ENCODE measurements at places on chromosomes 4 and X. TPM values are rescaled to one million over a fixed set of nuclear protein-coding genes. Genes with fewer than 3 reads are reported as not detected.

GRCh38 chrX:12978205-12979025, 3.5 kb downstream of the TMSB4X start:
- DNase-seq: no peak

F11 gene
- polyA plus RNA-seq: 2.8 TPM

DUSP9 gene
- polyA plus RNA-seq: 74.3 TPM

- no peak for DNase-seq
These were observed 13.6 kb downstream of the C4orf36 start for GRCh38 chr4:86878640-86879039.

DNA sequence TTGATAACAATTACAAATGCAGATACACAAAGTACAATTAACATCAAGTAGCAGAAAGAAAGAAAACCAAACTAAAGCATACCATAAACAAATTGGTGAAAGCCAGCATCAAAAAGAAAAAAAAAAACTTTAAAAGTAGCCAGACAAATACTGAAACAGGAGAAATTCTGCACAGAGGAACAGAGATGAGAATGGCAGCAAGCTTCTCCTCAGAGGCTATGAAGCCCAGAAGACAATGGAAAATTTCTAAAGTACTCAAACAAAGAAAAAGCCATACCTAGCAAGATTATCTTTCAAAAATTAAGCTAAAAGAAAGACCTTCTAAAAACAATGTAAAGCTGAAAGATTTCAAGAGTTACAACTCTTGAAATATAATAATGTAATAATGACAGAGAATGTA, 471.3 kb downstream of the SPOCK3 start:
- no peak for DNase-seq

GRCh38 chr4:185998791-185999190, 70.2 kb upstream of the TLR3 start:
- DNase-seq: no peak

CDK16 gene
- 119 TPM for polyA plus RNA-seq

- no peak for DNase-seq
These were observed 20.6 kb downstream of the ATP10D start for GRCh38 chr4:47505666-47506065.

- DNase-seq: no peak
These were observed 99.6 kb upstream of the TMEM150C start for GRCh38 chr4:82661181-82661992.

PCDH7 gene
- 22.2 TPM for polyA plus RNA-seq

DNA sequence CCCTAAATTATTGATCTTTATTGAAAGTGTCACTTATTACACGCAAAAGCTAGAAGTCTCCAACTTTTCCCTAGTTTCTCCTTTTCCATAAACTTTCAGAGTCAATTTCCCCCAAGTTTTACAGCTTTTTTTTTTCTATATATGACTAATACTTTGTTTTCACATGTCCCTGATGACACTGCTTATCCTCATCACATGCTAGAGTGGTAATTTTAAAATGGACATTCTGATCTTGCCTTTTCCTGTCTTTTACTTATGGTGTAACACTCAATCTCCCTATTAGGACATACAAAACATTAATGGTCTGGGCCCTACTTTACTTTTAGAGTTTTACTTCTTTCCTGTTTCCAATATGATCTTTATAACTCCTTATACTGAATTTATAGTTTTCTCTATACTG, 112.6 kb downstream of the ANK2 start:
- DNase-seq: no peak

- no peak for DNase-seq
These were observed 66.0 kb upstream of the DDX60 start for GRCh38 chr4:168384437-168385141.

GRCh38 chrX:123704781-123705180, 28.1 kb downstream of the THOC2 start:
- no peak for DNase-seq

CT45A10 gene
- polyA plus RNA-seq: not detected

- DNase-seq: no peak
These were observed 63.2 kb downstream of the CPEB2 start for GRCh38 chr4:15065516-15065915.

SLC9A7 gene
- polyA plus RNA-seq: 4.7 TPM

SLC16A2 gene
- 31.4 TPM for polyA plus RNA-seq

All from right renal pelvis (tissue), 4 donors.